Small intestine (tissue), 16 donors: ENCODE measurements at places on chromosomes 7 and 10. TPM values are rescaled to one million over a fixed set of nuclear protein-coding genes. Genes with fewer than 3 reads are reported as not detected.

The SLIT1 gene
- polyA plus RNA-seq = under 0.01 TPM

The VWC2 gene
- polyA plus RNA-seq = not detected

The KLF14 gene
- not detected for polyA plus RNA-seq

The TAS2R5 gene
- polyA plus RNA-seq = not detected

The SEMA3E gene
- under 0.01 TPM for polyA plus RNA-seq

The ADRB1 gene
- polyA plus RNA-seq = not detected

DNA sequence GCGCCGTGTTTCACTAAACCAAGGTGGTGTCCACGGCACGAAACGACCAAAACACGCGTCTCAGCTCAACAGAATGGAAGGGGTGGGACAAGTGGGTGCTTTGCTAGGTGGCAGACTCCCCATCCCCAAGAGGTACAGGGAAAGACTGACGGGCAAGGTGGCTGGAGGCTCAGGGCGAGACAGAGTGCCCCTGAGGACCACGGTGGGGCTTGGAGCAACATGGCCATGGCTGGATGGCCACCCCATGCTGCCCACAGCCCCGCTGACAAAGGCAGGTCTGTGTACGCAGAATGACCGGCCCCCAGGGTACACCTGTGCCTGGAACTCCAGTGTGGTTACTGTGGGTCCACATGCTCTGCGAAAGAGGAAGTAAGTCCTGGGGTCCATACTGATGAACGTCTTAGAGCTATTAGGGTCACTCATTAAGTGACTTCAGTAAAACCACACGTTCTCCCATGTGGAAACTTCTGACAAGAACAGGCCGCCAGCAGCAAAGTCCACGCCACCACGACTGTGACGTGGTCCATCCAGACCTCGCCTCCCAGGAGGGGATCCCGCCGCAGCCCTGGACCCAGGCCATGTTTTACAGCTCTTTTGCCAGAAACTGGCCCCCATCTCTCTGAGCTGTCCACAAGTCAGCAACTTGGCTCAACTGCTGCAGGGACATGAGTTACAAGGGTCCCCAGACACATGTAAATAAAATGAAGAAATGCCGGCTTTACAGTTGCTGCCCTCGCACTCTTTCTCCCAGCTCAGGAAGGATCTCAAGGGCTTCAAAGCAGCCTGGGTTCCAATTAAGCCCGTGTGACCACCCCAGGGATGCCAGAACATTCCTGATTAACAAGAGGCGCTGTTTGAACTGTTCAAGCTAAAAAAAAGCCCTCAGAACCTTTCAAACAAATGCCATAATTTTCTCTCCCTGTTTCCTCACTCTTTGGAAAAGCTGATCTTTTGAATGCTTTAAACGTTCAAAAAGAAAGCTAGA is 66.8 kb downstream of the MAD1L1 start:
- DNase-seq = no peak

GRCh38 chr10:87868277-87868676 is 4.9 kb downstream of the PTEN start:
- no peak for DNase-seq

DNA sequence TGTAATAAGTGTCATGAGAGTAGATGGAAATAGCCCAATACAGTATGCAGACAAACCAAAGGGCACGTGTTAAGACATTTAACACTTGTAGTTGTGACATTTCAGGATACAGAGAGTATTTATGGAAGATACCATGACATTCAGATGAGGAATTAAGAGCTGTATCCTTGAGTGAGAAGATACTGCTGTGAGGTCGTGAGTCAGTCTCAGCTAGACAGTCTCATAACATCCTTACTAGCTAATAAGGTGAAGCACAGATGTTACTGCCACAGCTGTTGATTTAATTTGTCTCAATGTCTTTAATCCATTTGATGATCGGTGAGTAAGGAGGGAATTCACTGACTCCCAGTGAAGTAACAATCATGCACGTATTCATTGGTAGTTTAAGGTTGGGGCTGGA is 288.0 kb upstream of the AKR1E2 start:
- no peak for DNase-seq

GRCh38 chr10:108989976-108990375 is 933.3 kb downstream of the XPNPEP1 start:
- no peak for DNase-seq

DNA sequence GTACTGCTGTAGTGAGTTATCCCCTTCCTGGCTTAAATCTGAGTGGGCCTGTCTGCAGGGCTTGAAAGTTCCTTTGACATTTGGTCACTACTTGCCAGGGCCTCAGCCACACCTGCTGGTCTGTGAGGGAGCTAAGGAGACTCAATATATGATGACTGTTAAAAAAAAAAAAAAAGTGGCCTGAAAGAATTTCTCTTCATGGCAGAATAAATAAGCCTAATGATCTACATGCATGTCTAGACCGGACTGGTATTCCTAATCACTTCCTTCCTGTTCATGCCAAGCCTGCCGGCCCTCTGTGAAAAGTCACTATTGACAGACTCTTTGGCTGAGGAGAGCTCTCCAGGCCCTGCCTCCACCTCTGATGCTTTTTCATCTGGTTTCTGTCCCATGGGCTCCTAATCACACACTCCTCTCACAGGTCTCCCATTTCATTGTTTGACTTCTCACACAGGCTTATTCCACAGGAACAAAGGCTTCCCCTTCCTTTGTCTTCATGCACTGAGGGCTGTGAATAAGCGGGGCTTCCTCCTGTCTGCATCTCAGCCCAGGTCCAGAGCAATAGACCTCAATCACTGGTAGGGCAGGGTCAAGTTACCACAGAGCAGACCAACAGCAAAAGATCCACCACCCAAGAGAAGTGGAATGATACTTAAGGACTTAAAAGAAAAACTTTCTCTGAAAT is 99.1 kb upstream of the SEC61G start:
- no peak for DNase-seq

DNA sequence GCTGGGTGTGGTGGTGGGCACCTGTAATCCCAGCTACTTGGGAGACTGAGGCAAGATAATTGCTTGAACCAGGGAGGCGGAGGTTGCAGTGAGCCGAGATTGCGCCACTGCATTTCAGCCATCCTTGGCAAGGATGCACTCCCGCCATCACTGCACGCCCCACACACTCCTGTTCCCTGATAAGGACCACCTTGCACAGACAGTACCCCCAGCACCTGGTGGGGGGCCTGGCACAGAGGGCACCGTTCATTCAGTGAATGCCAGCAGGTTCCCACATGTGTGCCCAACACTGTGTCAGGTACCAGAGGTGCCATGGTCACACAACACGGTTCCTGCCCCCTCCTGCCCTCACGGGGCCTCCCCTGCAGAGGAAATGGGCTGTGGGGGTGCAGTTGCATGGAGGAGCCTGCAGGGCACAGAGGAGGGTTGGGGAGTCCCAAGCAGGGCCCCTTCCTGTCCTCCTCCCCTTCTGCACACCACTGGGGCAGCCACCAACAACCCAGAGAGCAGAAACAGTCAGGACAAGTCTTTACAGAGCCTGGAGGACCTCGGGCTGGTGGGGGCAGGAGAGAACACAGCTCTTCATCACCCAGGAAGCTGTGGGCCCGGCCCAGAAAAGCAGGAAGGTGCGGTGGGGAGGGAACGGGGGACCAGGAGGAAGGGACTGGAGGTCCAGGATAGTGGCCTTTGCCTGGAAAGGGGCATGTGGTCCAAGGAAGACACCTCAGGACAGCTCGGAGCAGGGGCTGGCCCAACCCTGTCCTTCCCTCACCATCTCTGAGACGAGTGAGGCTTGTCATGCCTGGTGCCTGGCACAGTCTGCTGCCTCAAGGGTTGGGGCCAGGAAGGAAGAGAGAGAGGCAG is 7.1 kb downstream of the CRYGN start:
- no peak for DNase-seq

DNA sequence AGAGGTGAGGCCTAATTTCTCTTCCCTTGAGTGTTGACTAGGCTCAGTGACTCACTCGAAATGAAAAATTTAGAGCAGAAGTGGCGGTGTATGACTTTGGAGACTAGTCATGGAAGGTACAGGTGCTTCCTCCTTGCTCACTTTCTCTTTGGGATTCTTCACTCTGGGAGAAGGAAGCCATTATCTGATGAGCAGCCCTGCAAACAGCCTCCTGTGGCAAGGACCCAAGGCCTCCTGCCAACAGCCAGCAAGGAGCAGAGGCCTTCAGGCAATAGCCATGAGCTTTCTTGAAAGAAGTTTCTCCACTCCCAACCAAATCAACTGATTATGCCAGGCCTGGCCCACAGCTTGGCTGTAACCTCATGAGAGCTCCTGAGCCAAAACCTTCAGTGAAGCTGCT is 369.6 kb upstream of the VWC2 start:
- DNase-seq = no peak

- DNase-seq = no peak
Observed at GRCh38 chr10:65183236-65183635, 1662.0 kb downstream of the REEP3 start.

DNA sequence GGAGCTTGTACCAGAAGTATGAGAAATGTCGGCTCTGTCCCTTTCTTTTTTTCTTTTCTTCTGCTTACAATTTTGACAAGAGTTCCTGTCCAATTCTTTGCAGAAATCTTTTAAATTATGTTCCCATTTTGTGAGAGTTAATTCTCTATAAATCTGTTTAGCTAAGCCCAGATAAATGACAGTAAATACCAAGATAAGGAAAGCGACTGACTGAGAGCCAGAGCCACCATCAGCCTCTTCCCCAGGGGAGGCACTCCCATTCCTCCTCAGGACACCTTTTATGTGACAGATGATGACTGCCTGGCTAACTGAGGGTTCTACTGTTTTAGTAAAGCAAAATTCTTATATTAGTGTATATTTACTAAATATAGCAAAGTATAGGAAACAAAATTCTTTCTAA is 6.9 kb upstream of the GGCT start:
- no peak for DNase-seq

DNA sequence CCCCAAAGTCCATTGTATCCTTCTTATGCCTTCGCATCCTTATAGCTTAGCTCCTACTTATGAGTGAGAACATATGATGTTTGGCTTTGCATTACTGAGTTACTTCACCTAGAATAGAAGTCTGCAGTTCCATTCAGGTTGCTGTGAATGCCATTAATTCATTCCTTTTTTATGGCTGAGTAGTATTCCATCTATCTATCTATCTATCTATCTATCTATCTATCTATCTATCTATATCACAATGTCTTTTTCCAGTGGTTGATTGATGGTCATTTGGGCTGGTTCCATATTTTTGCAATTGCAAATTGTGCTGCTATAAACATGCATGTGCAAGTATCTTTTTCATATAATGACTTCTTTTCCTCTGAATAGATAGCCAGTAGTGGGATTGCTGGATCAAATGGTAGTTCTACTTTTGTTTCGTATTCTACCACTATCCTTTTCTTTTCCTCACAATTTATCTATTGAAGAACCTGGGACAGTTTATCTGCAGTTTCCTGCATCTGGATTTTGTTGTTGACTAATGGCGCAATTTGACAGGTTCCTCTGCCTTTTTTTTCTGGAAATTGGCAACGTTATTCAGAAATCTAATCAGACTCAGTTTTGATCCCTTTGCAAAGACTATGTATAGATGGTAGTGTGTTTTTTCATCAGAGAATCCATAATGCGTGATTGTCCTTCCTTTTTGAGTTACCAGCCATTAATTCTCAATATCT is 287.2 kb downstream of the ARL4A start:
- no peak for DNase-seq

DNA sequence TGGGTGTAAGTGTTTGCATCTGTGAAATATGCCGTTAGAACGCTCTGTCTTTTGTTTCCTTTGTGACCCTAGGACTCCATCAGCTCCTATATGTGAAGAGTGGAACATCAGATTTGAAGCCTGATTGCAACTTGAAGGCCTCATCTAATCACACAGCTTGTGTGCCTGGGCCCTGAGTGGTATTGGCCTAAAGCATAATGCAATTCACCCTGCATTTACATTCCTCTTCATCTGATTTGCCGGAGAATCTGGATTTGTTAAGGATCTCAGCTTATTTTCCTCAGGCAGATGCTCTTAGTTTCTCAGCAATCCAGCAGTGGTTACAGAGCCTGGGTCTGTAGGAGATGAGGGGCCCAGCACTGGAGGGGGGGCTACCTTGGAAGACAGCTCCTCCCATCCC is 183.2 kb upstream of the ITGB1 start:
- no peak for DNase-seq
